ENCODE measurements at places on chromosomes 6 and 20.
A peak's percentile ranks its signal among the peaks of the same experiment; 100 is the strongest.

DNA sequence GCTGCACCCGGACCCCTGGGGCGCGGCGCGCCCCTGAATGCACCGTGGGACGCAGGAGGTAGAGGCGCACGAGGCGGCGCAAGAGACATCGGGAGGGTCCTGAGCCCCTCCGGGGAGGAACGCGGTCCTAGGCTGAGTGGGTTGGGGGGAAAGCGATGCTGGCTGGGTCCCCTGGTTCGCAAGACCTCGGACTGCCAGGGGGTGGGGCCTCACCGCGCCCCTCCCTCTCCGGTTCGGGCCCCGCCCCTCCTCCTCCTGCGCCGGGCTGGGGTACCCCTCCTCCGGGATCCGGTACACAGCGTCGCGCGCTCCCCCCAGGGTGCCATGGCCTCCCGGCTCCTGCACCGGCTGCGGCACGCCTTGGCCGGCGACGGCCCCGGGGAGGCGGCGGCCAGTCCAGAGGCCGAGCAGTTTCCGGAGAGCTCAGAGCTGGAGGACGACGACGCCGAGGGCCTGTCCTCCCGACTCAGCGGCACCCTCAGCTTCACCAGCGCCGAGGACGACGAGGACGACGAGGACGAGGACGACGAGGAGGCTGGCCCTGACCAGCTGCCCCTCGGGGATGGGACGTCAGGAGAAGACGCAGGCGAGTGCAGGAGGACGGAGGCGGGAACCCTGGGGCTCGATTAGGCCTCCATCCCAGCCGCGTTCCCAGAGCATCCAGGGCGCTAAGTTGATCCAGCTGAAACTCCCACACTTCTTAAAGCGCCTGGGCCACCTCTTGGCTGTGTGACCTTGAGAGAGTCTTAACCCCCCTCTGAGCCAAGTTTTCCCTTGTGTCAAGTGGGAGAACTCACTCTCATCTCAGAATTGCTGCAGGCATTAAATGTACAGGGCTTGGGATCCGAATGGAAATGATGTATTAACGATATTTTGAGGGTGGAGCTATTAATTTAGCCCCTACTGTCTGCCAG, 541 bp downstream of the SNX21 start:
- DNase-seq, result peak; percentile 18

- no peak for DNase-seq
Measured at GRCh38 chr6:27209659-27210269, 37.7 kb upstream of the PRSS16 start.

- no peak for DNase-seq
Measured at GRCh38 chr6:53639520-53639919, 26.0 kb downstream of the KLHL31 start.

- DNase-seq, result no peak
Measured at GRCh38 chr6:117494694-117495318, 12.3 kb downstream of the DCBLD1 start.

GRCh38 chr20:62922451-62922921, 3.8 kb downstream of the DIDO1 start:
- DNase-seq, result peak; percentile 25

- DNase-seq, result no peak
Measured at GRCh38 chr6:169638915-169639314, 62.9 kb downstream of the WDR27 start.

DNA sequence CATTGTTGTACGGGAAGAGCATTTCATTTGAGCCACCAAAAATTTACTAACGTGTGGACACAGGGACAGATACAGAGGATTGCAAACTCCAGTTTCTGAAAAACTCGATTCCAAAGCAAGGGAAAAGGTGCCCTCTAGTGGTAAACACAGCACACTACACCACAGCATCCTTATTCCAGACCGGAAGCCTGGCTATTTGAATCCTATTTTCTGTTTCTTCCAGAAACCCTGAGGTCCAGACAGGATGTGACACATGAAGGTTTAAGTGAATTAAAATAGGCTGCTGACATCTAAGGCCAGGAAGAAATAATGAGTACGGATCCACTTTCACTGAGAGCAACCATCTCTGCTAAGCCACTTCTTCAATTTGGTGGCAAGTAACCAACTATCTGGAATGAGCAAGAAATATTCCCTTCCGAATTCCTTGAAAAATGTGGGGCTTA, 31.8 kb upstream of the GMPR start:
- no peak for DNase-seq

DNA sequence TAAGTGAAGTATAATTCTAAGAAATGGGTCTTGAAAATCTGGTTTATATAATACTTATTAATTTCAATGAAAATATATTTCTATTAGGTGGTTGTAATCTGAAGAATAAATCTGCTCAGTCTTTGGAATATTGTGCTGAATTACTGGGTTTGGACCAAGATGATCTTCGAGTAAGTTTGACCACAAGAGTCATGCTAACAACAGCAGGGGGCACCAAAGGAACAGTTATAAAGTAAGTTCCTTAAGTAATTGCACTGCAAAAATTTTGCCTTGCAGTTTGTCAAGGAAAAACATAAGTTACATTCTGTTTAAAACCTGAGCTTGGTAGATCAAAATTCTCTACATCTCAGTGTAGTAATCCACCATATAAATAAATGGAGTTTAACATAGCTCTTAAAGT, 106.0 kb downstream of the MYO6 start:
- DNase-seq, result no peak

DNA sequence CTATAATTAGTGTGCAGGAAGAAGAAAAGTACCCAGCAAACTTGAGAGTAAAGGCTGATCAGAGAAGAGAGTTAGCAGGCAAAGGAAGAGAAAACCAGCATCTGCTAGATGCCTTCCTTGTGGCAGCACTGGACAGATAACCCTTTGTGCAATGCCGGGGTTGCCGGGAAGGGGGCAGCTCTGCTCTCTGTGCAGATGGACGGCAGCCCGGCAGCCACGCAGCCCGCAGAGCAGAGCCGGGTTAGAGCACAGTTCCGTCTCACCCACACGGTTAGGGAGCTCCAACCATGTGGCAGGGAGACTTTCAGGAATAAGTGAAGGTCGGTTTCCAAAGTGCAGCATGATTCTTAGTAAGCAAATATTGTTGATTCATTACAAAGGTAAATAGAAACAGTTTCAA, 80.0 kb upstream of the RPS6KA2 start:
- DNase-seq, result no peak
